ENCODE measurements at places on chromosomes 5 and 9.

DNA sequence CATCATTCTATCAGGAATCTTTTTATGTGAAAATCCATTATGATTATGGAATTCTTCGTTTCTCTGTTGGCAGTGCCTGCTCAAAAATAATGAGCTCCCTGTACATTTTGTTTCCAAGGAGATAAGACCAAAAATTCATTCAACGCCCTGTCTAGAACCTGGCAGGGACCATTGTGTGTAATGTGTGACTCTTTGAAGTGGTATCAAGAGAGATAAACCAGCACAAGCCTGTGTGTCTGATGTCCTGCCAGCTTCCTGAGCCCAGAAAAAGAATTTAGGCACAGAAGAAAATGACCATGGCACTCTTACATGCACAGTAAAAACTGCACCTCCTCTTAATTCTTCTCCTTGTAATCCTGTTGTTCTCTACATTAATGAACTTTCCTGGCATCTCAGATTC lies 177.4 kb downstream of the SAXO1 start:
- DNase-seq: peak; percentile 40

DNA sequence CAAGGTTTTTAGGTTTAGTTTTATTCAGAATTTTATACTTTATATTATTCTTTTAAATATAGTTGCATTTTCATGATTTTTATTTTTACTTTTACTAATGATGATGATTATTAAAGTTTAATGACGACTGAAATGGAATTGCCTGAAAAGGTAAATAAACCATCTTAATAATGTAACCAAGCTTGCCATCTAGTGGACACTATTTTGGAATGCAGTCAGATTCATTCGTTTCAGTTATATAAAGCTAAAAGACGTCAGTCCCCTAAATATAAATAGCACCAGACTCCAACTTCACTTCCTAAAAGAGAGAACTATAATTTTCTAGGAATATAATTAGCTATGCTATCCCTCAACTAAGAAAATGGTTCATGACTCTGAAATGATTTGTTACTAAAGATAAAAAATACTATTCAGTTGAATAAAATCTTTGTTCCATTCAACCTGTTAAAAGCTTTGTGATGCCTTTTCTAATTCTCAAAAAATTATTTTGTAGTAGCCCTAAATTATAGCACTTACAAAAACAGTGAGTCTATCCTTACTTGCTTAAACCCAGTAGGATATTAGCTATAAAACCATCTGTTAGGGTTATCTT lies 19.9 kb downstream of the ABITRAM start:
- DNase-seq: peak; percentile 24

DNA sequence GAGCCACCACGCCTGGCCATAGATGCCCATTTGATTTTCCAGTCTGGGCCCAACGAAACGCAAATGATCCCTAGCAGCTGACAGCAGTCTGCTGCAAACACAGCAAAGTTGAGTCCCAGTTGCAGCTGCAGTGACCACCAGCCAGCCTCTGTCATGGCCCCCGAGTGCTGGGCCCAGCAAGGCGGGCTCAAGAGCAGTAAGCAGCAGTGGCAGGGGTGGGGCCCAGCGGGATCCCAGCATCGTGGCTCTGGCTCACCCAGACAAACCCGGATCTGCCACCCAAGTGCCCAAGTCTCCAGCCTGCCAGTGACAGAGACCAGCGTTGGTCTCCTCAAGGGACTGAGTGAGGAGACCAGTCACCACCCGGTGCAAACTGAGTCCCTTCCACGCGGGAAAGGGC lies 6.9 kb upstream of the LTC4S start:
- no peak for DNase-seq

- DNase-seq: no peak
These were observed 33.2 kb upstream of the CYFIP2 start for GRCh38 chr5:157232706-157233105.

DNA sequence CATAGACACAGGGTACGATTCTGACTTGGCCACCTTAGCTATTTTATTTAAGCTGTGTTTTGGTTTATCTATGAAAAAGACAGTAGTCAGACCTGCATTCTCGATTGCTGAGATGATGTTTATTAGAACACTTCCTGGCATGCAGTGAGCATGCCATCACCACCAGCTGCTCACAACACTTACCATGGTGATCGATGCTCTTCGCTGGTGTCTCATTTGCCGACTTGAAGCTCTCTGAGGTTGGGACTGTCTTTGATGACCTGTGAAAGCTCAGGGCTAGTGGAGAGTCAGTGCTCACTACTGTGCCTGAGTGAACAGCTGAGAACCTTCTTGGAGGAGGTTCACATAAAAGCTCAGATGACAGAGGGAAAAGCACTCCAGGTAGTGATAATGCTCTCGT lies 4.4 kb upstream of the C9orf153 start:
- no peak for DNase-seq

- DNase-seq: no peak
These were observed 176.9 kb downstream of the RAB3C start for GRCh38 chr5:58759745-58760144.

- DNase-seq: no peak
These were observed 540.2 kb upstream of the ZNF462 start for GRCh38 chr9:106322706-106323245.

- DNase-seq: no peak
These were observed 4.9 kb upstream of the NXNL2 start for GRCh38 chr9:88530051-88530450.

- no peak for DNase-seq
These were observed 298.2 kb upstream of the RFX3 start for GRCh38 chr9:3823842-3824475.

- DNase-seq: no peak
These were observed 70.1 kb downstream of the NDFIP1 start for GRCh38 chr5:142178651-142179050.

GRCh38 chr9:136499935-136500910 lies 17.4 kb upstream of the SEC16A start:
- no peak for DNase-seq

DNA sequence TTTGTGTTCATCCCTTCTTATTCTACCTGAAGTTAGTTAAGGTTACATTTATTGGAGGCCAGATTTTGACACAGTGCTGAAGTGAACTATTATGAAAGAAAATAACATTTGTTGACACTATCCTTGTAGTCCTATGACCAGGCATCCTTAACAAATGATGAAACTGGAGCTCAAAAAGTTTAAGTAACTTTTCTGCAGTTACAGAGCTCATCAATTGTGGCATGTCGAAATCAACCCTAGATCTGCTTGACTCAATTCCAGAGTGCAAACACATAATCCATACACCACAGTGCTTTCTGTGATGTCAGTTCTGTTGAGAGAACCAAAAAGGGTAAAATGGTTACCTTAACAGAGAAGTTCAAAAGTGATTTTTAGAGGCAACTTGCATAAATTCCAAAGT lies 28.6 kb downstream of the KCNN2 start:
- no peak for DNase-seq

GRCh38 chr5:38509185-38509584 lies 47.3 kb downstream of the LIFR start:
- no peak for DNase-seq

DNA sequence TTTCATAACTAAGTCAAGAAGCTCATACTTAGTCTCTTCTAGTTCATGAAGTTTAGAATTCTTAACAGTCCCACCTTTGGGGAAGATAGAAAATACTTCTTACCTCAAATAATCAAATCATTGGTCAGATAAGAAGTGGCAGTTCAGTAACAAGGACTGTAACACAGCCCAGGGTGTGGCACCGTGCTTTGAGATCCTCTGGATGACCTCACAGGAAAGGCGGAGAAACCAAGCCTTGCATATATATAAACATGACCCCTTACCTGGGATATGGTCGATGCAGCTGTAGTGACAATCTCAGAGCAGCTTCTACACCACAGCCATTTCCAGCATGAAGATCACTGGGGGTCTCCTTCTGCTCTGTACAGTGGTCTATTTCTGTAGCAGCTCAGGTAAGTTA lies at the start of gene SPINK7:
TSS of gene SPINK7 (plus strand) at position 271 of the 400 bp plus-strand sequence. CDS start at position 332, 61 bp downstream.
- no peak for DNase-seq

DNA sequence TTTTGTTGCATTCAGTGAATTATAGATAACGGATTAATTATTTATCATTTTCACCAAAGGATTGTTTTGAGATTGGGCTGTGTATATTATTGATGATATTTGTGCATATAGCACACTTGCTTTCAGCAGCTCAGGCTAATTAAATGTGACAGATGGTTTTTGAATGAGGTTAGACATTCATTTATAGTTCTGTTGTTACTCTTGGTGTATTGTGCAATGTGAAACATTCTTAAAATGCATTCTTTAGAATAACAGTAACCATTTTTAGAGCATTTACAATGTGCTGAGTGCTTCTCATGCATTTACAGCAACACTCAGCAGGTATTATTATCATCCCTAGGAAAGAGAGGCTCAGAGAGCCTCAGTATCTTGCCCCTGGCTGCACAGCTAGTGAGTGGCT lies 23.8 kb downstream of the NANS start:
- no peak for DNase-seq

DNA sequence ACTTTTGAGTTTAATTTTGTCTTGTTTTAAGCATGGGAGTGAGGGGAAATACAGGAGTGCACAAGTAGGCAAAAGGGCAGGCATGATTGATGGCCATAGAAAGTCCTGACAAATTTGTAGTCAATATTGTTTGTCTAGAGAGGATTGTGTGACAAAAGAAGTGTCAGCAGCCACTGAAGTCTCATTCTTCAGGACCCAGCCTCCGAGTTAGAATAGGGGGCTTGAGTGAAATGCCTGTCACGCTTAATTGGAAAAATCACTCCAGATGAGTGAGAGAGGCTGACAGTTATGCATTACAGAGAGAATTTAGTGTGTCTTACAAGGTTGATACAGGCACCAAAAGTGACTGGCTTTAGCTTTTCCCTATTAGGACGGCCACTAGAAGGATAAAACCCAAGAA lies 81.9 kb upstream of the RPS23 start:
- no peak for DNase-seq

DNA sequence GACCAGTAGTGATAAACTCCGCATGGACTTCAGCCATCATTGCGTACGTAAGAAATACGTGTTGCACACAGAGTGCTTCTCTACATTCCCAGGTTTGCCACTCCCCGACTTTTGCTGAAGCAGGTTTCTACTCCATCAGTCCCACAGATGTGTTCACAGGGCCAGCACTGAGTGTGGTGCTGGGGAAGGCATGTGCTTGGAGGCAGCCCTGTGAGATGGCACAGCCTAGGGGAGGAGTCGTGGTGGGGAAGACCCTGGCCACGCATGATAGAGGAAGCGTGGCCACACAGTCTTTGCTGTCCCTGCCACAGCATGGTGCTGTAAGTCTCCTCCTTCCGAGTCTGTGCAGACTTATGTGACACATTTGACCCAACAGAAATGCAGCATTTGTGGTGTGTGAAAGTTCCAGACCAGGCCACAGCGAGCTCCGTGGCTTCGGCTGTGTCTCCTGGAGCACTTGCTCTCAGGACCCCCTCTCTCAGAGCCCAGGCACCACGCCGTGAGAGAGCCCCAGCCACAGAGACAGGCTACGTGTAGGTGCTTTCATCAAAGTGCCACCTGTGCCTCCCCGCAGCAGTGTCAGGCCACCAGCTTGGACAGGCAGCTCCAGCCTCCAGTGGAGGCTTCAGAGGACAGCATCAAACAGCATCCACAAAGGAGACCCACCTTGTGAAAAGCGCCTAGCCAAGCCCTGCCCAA lies 197.8 kb downstream of the AUH start:
- DNase-seq: no peak

- DNase-seq: no peak
These were observed 18.5 kb downstream of the C9orf85 start for GRCh38 chr9:71929791-71930440.

DNA sequence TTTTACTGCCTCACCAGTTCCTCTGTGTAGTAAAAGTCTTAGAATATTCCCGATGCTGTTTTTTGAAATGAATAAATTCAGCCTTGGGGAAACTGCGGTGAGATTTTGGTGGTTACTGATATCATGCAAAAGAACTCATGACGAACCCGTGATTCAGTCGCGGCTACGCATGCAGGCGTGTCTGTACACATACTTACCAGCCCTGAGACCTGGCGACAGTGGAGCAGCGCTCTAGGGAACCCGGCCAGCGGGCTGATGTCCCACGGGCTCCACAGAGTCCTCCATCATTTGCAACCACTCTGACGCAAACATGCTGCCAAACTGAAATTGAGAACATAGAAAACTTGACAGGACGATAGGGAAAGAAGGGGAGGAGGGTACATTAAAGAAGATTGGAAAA lies 315.6 kb upstream of the DAB2 start:
- no peak for DNase-seq

DNA sequence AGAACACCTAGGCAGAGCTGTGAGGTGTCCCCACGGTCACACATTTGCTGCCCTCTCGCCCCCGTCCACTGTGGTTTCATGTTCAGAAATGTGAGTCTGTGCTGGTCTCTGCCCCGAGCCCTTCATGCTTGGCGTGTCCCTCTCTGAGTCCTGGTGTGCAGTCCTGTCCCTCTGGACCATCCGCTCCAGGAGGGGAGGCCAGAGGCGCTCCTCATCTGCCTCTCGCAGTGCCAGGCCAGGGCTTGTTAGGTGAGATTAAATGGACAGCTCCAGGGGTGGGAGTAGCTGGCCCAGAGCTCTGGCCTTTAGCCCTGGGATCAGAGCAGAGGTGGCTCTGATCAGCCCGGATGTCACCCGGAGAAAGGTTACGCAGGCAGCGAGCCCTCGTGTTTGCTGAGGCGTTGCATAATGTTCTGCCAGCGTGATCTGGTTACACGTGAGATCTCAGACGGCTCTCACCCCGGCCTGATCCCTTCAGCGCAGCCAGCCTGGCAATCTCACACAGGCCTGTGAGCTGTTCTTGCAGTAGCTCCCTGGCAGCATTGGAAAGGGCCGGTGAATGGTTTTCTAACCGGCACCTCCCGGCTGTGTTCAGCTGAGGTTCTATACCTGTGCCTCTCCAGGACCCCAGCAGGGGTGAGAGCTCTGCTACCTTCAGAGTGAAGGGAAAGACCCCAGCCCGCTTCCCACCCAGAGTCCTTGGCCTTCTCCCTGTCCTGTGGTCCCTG lies 24.5 kb downstream of the PTGES2 start:
- peak; percentile 48 for DNase-seq

GRCh38 chr5:181241393-181241975 lies 2.2 kb downstream of the RACK1 start:
- DNase-seq: no peak

GRCh38 chr5:143066556-143067281 lies 296.5 kb downstream of the ARHGAP26 start:
- DNase-seq: peak; percentile 79

GRCh38 chr9:109181284-109181683 lies 14.2 kb upstream of the FRRS1L start:
- DNase-seq: no peak

- DNase-seq: no peak
These were observed 76.6 kb downstream of the FBXO4 start for GRCh38 chr5:42001673-42002072.
